ENCODE measurements at places on chromosomes 12 and 14.

DNA sequence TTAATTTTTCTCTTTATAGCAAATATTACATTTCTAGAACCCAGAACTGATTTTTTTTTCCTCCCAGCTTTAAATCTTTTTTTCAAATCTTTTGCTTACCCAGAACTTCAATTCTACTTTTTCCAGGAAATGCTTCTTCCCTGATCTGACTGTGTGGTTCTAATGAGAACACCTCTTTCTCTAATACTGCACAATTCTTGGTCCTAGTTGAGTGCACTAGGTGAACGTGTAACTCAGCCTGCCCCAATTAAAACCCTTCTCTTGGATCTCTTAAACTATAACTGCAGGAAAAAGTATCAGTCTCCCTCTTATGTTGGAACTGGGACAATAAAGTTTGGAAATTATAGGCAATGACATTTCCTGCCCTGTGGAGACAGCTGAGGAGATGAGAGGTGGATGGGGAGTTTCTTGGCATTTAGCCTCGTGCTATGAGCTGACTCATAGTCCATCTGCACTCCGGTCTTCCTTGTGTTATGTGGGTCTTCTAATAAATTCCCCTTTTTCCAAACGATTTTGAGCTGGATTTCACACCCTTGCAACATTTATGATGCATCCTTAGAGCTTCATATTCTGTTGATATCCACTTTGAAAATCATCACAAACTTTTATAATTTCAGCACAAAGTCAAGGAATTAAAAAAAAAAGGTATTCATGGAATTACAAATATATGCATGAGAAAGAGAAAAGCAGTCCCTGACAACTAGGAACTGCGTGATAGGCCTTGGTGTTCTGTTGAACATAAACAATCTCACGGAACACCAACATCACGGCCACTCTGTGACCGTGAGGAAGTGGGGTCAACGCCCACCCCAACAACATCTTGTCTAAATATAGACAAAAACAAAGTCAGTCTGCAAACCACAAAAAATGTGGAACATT is 52.4 kb downstream of the BRMS1L start:
- no peak for DNase-seq

DNA sequence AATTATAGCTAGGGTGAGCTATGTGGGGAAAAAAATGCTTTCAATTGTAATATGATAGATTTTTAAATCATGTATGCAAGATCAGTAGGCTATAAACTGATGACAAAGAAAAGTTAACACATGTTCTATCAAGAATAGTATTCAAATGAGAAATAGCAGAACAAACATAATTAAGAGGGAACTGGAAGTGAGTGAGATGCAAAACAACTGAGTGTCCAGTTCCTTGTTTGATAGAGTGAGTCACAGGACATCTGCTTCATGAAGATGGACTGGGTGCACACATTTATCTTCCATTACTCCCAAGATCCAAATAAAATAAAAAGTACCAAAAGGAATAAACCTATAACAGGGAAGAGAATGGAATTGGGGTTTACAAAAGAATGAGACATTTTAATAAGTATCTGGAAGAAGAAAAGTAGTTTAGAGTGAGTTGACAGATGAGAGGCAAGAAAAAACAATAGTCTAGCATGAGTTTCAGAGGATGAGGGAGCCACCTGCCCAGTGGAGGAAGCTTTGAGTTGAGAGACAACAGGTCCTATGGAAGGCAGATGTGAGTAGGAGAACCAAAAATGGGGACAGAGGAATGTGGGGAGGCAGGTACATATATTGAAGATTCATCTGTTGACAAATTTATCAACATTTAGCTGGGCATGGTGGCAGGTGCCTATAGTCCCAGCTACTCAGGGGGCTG is 178.1 kb upstream of the ARHGAP5 start:
- no peak for DNase-seq

- no peak for DNase-seq
Observed at GRCh38 chr14:54650959-54651351, 84.0 kb downstream of the SAMD4A start.

GRCh38 chr12:5403411-5403810 is 28.5 kb upstream of the NTF3 start:
- DNase-seq, result no peak

GRCh38 chr14:63200035-63200740 is 4.1 kb upstream of the RHOJ start:
- DNase-seq, result no peak

- DNase-seq, result no peak
Observed at GRCh38 chr12:32454866-32455265, 55.5 kb downstream of the FGD4 start.

DNA sequence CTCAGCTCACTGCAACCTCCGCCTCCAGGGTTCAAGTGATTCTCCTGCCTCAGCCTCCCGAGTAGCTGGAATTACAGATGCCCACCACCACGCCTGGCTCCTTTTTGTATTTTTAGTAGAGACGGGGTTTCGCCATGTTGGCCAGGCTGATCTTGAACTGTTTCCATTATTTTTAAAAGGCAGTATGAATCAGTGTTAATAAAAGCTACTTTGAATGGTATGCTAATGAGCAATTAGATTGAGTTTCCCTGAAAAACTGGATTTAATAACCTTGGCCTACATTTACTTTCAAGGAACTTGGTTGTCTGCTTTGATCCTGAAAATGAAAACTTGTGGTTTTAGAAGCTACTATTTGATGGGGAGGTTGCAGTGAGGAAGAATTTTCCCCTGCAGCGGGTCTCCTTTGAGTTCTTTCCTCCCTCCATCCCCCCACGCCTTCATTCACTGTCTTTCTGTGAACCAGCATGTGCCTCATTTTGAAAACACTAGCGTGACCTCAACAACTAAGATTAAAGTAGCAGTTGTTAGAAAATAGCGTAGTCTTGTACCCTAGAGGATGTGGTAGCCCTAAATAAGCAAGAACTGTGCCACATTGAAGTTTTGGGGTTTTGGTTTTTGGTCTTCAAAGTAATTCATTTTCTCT is 17.8 kb upstream of the RPS6KA5 start:
- DNase-seq, result no peak

DNA sequence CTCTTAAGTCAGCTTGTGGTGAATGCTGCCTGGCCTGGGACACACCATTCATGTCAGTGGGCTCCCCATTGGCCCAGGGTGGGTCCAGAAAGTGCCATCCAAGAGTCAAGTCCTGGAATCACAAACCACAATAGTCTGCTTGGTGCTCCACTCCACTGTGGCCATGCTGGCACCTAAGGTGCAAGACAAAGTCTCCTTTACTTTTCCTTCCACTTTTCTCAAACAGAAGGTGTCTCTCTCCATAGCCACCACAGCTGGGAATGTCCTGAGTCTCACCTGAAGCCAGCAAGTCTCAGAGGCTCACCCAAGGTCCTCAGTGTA is 9.0 kb downstream of the RDH16 start:
- no peak for DNase-seq

DNA sequence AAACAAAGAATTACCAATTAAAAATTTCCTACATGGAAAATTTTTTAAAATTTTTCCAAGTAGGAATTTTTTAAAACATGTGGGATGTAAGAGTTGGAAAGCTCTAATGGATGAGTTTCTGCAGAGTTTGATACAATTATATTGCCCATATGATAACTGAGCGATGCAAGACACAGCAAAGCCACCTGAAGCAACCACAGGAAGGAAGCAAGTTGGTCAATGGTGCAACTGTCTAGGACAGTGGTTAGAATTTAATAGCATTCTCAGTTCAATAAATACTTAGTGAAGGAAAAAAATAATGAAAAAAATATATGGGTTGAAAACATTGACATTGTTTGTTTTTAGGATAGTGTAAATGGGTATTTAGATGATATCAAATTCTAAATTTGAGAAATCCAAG is 178.6 kb upstream of the GARIN2 start:
- DNase-seq, result no peak

DNA sequence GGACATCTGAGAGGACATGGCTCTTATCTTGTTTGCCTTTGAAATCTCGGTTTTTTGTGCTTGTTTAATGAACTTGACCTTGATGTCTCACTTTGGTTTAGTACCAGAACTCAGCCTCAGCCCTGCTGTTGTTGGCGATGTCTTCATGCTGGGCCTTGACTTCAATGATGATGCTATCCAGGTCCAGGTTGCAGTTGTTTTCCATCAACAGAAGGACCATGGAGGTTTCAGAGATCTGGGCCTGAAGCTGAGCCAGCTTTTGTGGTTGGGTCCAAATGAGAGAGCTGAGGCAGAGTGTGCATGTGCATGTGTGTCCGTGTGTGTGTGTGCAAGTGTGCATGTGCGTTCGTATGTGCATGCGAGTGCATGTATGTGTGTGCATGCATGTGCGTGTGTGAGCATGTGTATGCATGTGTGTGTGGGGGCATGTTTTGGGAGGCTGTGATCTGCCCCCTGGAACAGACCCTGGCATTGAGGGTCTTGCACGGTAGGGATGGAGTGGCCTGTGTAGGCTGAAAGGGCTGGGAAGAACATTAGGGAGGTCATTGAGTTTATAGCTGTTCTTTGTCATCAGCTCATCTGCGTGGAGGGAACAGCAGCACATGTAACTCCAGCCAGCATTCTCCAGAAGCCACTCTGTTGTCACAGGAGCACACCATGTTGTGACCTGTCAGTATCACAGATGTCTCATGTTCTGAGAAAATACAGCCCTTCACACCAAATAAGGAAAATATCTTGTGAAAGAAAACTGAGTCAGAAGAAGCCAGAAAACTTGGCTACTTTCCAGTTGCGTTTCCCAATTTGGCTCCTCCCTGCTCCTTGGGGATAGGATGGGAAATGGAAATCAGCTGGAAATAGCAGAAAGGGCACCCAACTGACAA is 10.0 kb upstream of the KRT82 start:
- no peak for DNase-seq

GRCh38 chr12:86950043-86950442 is 693.9 kb upstream of the MGAT4C start:
- DNase-seq, result no peak

GRCh38 chr12:52832985-52833905 is 866 bp downstream of the KRT79 start:
- no peak for DNase-seq

DNA sequence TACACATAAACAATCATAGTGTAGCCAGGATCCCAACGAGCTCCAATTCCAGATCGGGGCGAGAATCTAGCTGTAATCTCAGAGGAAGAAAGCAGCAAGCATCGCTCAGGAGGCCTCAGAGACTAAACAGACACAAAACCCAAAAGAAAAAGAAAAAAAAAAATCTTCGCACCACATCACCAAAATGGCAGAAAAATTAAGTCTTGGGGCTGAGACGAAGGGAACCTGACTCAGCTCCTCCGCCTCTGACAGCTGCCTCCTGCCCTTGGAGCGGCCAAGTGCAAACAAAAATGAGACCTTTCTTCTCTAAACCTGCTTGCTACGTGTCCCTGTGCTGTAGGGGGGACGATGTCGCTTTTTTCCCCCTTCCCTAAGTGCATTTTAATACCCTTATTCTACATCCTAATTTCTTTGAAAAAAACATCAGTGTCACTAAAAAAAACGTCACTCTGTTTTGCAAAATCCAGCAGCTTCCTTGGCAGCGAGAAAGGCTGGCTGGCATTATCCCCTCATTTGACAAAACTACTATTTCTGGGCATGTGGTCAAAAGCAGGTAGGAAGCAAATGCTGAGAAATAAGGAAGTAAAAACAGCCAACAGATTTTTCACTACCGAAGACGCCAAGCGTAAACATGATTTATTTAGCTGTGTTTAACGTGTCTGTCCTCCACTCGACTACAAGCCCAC is 30.5 kb downstream of the BCL11B start:
- no peak for DNase-seq

DNA sequence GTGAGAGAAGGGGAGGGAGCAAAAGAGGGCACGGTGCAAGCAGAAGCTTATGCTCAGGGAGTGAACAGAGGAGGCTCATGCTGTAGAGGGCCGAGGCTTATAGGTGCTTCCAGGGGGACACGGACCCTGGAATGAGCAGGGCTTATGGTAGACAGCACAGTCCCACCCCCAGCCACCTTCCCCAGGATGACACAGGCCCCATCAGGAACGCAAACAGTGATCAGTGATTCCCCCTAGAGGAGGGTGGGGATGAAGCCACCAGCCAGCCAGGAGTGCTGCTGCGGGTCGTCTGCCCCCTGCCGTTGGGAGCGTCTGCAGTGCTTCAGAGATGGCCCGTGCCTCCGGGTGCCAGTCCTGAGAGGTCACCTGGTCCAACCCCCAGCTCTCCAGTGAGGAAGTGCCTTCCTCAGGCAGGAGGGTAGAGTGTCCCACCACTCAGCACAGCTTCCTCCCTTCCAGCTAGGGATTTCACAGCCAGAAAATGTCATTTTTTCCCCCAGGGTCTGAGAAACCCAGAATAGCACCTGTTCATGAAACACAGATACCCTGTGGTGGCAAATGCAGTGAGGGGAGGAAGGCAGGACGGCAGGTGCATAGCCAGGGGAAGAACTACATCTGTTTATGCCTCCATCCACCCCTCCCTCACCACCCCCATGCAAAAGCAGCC is 60.7 kb downstream of the SLC6A12 start:
- no peak for DNase-seq
